ENCODE measurements at places on chromosomes 3 and 15. TPM values are rescaled to one million over a fixed set of nuclear protein-coding genes. Genes with fewer than 3 reads are reported as not detected.

The FGF7 gene
- 19.3 TPM for total RNA-seq

DNA sequence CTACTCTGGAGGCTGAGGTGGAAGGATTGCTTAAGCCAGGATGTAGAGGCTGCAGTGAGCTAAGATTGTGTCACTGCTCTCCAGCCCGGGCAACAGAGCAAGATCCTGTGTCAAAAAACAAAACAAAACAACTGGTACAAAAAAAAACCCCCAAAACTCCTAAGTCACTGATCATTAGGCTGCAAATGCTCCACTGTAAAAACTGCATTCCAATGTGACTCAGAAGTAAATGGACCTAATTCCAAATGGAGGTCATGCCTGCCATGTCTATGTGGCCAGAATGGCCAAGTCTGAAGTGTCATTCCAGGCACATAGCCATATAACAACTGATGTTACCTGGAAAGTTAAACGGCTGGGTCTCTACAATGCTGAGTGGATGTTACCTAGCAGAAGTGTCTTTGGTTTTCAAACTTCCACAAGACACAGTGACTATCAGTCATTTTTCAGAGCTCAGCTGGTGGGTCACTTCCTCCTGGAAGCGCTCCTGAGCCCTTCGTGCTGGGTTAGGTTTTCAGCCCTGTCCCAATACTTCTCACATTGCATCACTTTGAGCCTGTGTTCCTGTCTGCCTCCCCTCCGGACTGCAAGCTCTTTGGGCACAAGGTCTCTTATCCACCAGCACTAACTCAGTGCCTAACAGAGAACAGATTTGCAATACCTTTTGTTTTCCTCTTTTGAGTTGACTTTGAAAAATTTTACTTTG, 10.6 kb downstream of the FSTL1 start:
- H3K27ac ChIP-seq, result peak overlapping the region; percentile 14
- peaks cover 9% of the 10 kb centered on the region for H3K36me3 ChIP-seq
- H3K4me3 ChIP-seq, result no peak overlapping the region

- H3K4me3 ChIP-seq, result no peak overlapping the region
- H3K27ac ChIP-seq, result no peak overlapping the region
- no peaks in the 10 kb centered on the region for H3K27me3 ChIP-seq
Measured at GRCh38 chr15:71511796-71512681, 298.3 kb upstream of the NR2E3 start.

The TLR9 gene
- total RNA-seq, result 0.20 TPM

- no peaks in the 10 kb centered on the region for H3K36me3 ChIP-seq
- no peak overlapping the region for H3K27ac ChIP-seq
- DNase-seq, result peak; percentile 22
- H3K4me3 ChIP-seq, result no peak overlapping the region
- no peaks in the 10 kb centered on the region for H3K4me1 ChIP-seq
Measured at GRCh38 chr15:94793641-94794040, 562.3 kb downstream of the MCTP2 start.

DNA sequence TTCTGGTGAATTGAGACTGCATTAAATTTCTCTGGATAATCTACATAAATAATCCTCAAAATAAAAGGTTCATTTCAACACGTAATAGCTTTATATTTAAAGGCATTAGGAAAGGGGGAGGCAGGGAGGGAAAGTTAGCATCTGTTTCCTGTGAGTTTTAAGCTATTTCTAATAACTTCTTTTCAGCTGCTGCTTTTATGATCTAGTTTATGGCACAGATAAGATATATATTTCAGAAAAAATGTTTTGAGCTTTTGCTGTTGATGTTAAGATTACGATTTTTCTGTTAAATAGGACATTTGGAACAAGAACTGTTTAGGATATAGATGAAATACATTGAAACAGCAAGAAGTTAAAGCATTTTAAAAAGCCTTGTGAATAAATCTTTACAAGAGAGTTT, 30.0 kb downstream of the UBE2E1 start:
- peaks cover 18% of the 10 kb centered on the region for H3K4me1 ChIP-seq
- no peak overlapping the region for H3K4me3 ChIP-seq
- no peak for DNase-seq
- H3K27me3 ChIP-seq, result no peaks in the 10 kb centered on the region
- H3K36me3 ChIP-seq, result no peaks in the 10 kb centered on the region
- H3K27ac ChIP-seq, result no peak overlapping the region

DNA sequence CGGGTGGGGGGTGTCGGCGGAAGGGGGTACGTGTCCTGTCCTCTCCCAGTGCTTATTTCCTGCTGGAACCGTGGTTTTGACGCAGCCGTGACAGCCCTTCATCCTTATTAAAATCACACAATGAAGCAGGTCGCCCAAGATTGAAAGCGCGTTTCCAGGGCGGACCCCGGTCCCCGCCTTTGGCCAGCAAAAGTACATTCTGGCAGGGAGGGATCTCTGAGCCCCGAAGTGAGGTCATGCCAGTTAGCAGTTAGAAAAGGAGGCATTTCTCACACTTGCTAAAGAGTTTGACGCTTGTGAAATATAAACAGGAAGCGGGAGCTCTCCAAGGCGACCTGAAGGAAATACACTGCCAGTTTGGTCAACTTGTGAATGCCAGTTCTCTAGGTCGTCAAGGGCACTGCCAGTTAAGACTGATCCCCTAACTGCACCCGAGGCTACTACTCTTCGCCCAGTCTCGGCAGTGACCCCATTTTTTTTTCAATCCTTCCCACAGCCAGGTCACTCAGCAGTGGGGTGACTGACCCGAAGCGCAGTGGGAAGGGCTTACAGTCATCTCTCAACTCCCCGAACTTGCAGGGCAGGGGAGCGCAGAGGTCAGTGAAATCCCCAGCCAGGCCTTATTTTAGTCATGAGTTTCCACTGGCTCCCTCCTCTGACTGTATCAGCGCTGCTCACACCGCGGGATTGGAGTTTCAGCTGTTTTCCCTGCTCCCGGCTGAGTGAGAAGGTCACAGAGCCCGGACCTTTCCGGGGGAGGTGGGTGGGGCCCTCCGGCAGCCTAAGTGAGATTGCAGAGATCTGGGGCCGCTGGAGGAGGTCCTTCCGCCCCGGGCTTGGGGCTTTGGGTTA, 2.0 kb upstream of the BHLHE40 start:
- H3K27me3 ChIP-seq, result peaks cover 12% of the 10 kb centered on the region
- peaks cover 8% of the 10 kb centered on the region for H3K4me1 ChIP-seq
- H3K4me3 ChIP-seq, result no peak overlapping the region

- H3K27me3 ChIP-seq, result no peaks in the 10 kb centered on the region
- H3K36me3 ChIP-seq, result no peaks in the 10 kb centered on the region
- no peaks in the 10 kb centered on the region for H3K4me1 ChIP-seq
- no peak for DNase-seq
- H3K4me3 ChIP-seq, result no peak overlapping the region
- no peak overlapping the region for H3K27ac ChIP-seq
Measured at GRCh38 chr3:174146008-174146407, 713.1 kb upstream of the NAALADL2 start.

GRCh38 chr15:64343222-64343621, 12.8 kb downstream of the CSNK1G1 start:
- DNase-seq, result no peak
- peaks cover 5% of the 10 kb centered on the region for H3K36me3 ChIP-seq
- no peak overlapping the region for H3K4me3 ChIP-seq
- no peak overlapping the region for H3K27ac ChIP-seq
- peaks cover 8% of the 10 kb centered on the region for H3K4me1 ChIP-seq
- H3K27me3 ChIP-seq, result no peaks in the 10 kb centered on the region

DNA sequence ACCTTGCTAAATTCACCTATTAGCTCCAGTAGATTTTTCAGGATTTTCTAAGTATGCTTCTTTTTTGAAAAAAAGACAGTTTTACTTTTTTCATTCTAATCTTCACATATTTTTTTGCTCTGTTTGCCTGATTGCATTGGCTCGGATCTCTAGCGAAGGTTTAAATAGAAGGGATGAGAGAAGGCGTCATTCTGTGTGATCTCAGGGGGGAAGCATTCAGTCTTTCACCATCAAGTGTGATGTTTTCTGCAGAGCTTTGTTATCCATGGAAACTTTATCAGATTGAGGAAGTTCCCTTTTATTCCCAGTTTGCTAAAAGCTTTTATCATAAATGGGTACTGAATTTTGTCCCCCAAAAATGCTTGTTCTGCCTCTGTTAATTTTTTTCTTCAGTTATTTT, 120.3 kb downstream of the LRRK1 start:
- H3K36me3 ChIP-seq, result no peaks in the 10 kb centered on the region
- no peaks in the 10 kb centered on the region for H3K4me1 ChIP-seq
- no peaks in the 10 kb centered on the region for H3K27me3 ChIP-seq

DNA sequence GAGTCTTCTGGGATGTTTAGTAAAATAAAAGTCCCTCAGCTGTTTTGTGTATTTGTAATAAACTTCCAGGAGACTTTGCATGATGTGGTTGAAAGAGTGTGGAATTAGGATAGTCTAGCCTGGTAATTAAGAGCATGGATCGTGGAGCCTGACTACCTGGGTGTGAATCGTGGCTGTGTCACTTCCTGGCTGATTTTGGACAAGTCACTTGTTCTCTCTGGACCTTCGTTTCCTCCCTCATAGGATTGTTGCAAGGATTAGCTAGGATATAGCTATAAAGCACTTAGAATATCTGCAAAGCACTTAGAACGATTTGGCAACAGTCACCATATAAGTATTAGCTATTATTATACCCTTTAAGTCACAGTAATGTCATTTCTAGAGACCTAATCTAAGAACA, 40.2 kb downstream of the SLMAP start:
- H3K27ac ChIP-seq, result no peak overlapping the region
- no peak for DNase-seq
- H3K4me3 ChIP-seq, result no peak overlapping the region
- H3K4me1 ChIP-seq, result peaks cover 12% of the 10 kb centered on the region
- no peaks in the 10 kb centered on the region for H3K36me3 ChIP-seq

DNA sequence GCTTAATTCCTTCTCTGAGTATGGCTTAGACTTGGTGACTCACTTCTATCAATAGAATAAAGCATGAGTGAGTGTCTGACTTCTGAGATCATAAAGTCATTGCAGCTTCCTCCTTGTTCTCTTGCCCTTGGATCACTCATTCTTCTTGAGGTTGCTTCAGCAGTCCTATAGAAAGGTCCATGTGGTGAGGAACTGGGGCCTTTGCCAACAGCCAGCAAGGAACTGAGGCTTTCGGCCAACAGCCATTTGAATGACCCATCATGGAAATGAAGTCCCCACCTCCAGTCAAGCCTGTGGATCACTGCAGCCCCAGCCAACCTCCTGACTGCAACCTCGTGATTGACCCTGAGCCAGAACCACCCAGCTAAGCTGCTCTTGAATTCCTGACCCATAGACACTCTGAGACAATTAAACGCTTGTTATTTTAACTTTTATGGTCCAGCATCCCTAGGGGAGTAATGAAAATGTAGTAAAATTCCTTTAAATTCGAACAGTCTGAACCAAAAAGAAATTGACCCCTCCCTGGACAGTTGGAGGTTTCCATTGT, 84.5 kb downstream of the WDR76 start:
- no peak overlapping the region for H3K4me3 ChIP-seq
- peak overlapping the region; percentile 71 for H3K27ac ChIP-seq
- no peaks in the 10 kb centered on the region for H3K36me3 ChIP-seq
- DNase-seq, result no peak
- H3K27me3 ChIP-seq, result no peaks in the 10 kb centered on the region

- no peaks in the 10 kb centered on the region for H3K4me1 ChIP-seq
- H3K27me3 ChIP-seq, result no peaks in the 10 kb centered on the region
Measured at GRCh38 chr3:4416961-4417360, 50.1 kb downstream of the SUMF1 start.

The ADIPOQ gene
- not detected for total RNA-seq

The ATP8B4 gene
- total RNA-seq, result 23.1 TPM

- no peaks in the 10 kb centered on the region for H3K36me3 ChIP-seq
- no peaks in the 10 kb centered on the region for H3K4me1 ChIP-seq
- H3K27ac ChIP-seq, result no peak overlapping the region
- no peak overlapping the region for H3K4me3 ChIP-seq
- DNase-seq, result no peak
- peaks cover 12% of the 10 kb centered on the region for H3K27me3 ChIP-seq
Measured at GRCh38 chr15:74055804-74056203, 26.5 kb downstream of the GOLGA6A start.

The LTK gene
- total RNA-seq, result 1.3 TPM

GRCh38 chr3:7877312-7877711, 624.3 kb upstream of the LMCD1 start:
- H3K27ac ChIP-seq, result no peak overlapping the region
- DNase-seq, result no peak
- H3K27me3 ChIP-seq, result no peaks in the 10 kb centered on the region
- no peak overlapping the region for H3K4me3 ChIP-seq

The NME9 gene
- total RNA-seq, result 11.4 TPM

The TTC14 gene
- total RNA-seq, result 37.7 TPM
